ENCODE measurements at places on chromosomes 7 and 10.

DNA sequence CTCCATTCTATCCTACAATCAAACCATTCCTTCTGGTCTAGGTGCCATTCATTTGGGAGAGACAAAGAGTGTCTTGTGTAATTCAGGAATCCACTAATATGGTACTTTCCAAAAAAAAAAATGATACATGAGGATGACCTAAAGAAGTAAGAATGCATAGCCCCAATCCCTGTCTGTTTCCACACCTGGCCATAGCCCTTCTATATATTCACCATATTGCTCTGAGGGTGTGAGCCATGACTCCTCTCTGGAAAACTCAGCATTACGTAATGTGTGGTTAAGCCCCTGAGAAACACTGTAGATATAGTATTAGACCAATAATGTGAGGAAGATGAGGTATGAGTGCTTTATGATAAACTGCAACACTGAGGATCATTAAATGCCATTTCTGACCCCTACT is 592.7 kb downstream of the INHBA start:
- no peak for DNase-seq

- DNase-seq, result no peak
Observed at GRCh38 chr7:140010194-140010895, 52.4 kb downstream of the PARP12 start.

GRCh38 chr7:151940048-151940811 is 16.0 kb upstream of the GALNTL5 start:
- no peak for DNase-seq

GRCh38 chr7:17746020-17746530 is 194.2 kb downstream of the SNX13 start:
- DNase-seq, result no peak
